ENCODE measurements at places on chromosomes 4 and X.

- DNase-seq, result no peak
Measured at GRCh38 chr4:131584587-131584986, 1564.5 kb upstream of the PCDH10 start.

- no peak for DNase-seq
Measured at GRCh38 chr4:119748853-119749252, 120.2 kb upstream of the PDE5A start.

GRCh38 chrX:12771445-12772069 lies 19.7 kb upstream of the PRPS2 start:
- peak; percentile 30 for DNase-seq

DNA sequence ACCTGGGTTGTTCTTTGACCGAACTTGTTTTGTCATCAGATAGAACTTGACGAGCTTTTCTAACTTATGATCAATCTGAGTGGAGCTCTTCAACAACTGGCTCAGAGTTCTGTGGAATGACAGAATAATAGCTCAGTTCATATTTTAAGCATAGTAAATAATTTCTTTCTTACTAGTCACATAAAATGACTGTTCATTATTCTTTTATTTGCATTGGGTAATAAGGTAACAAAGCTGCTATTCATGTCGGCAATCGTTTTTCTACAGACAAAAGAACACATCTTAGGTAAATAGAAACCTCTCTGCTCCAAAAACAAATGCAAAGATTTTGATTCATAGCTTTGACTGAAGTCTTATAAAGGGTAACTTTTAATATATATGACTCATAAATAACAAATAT lies 57.3 kb upstream of the CXCL8 start:
- DNase-seq, result no peak

- DNase-seq, result no peak
Measured at GRCh38 chr4:174626342-174627008, 104.2 kb upstream of the HPGD start.

DNA sequence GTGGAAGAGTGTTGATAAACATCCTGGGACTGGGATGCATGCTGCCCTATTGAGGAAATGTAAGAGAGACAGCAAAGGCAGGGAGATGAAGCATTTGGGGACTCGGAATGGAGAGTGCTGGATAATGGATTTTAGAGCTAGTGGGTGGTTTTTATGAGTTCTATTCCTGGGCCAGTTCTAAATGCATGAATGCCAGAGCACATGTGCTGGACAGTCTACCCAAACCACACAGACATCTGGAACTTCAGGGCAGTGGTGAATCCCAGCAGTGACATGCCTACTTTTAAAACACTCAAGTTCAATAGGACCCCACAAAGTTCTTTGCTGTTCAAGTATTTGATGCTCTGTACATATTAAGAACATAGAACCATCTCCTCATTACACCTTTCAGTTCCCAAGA lies 133.9 kb downstream of the CBR4 start:
- DNase-seq, result no peak

GRCh38 chr4:152162331-152162697 lies 373.6 kb downstream of the FBXW7 start:
- no peak for DNase-seq

DNA sequence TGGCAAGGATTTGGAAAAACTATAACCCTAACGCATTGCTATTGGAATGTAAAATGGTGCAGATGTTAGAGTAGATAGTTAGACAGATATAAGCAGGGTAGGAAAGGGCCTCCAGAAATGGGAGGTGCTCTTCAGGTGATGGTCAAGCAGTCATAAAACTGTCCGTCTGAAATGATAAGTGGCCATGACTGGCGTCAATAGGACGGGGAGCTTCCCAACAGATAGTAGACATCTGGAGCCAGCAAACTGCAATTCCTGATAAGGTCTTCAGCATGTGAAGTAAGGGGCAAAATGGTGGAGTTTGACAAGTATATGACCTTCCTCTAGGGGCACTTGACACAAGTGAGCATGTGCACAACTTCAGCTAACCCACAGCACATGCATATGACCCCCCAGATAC lies 250.4 kb downstream of the MAGEB5 start:
- no peak for DNase-seq

DNA sequence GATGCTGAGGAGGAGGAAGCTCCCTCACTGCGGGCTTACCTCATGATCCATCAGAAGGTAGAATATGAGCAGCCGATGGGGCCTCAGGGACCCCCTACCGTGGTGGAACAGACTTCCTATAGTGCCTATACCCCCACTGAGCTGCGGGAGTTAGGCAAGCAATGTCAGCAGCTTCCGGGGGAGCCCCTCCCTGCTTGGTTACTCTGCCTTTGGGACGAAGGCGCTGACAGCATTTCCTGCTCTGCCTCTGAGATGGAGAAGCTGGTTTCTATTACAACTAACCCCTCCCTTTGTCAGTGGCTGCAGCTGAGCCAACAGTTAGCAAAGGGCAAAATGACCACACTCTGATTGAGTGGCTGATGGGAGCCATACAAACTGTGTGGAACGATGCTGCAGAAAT lies 430.7 kb downstream of the IDS start:
- DNase-seq, result no peak

DNA sequence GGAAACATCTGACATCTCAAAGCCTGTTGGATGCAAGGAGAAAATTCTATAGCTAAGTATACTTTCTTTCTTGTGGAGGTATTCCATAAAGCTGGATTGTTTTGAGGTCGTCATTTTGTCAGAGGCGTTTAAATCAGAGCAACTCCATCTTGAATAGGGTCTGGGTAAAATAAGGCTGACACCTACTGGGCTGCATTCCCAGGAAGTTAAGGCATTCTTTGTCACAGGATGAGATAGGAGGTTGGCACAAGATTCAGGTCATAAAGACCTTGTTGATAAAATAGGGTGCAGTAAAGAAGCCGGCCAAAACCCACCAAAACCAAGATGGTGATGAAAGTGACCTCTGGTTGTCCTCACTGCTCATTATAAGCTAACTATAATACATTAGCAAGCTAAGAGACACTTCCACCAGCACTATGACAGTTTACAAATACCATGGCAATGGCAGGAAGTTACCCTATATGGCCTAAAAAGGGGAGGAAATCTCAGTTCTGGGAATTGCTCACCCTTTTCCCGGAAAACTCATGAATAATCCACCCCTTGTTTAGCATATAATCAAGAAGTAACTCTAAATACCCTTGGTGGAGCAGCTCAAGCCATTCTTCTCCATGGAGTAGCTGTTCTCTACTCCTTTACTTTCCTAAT lies 11.9 kb downstream of the HSD17B13 start:
- DNase-seq, result no peak

- DNase-seq, result peak; percentile 97
Measured at GRCh38 chr4:38319456-38320342, 344.3 kb upstream of the KLF3 start.

DNA sequence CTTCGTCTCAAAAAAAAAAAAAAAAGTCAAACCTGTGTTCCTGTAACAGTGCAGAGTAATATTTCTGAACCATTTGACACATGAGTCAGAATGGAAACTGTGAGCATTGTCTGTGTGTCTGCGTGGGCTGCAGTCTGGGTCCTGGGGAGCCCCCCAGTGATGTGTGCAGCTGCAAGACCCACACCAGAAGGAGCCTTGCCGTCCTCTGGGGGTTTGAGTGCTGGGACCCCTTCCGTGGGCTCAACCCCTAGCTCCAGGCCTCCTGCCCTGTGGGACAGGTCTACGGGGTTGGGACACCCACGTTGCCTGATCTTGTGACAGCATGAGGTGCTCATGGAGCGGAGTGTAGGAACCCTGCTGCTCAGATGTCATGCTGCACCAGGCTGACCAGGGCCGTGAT lies 43.7 kb downstream of the DDX3X start:
- DNase-seq, result peak; percentile 19

GRCh38 chrX:23403849-23404248 lies 69.2 kb downstream of the PTCHD1 start:
- DNase-seq, result no peak

DNA sequence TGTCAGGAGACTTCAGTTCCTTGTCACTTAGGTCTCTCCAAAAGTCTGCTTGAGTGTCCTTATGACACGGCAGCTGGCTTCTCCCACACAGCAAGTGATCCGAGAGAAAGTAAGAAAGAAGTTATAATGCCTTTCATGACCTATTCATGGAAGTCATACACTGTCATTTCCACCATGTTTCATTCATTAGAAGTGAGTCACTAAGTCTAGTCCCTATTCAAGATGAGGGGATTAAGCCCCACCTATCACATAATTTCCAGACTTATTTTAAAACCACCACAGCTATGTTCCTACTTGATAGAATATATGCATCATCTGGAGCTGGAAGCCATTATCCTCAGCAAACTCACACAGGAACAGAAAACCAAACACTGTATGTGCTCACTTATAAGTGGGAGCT lies 25.2 kb upstream of the COL25A1 start:
- no peak for DNase-seq

DNA sequence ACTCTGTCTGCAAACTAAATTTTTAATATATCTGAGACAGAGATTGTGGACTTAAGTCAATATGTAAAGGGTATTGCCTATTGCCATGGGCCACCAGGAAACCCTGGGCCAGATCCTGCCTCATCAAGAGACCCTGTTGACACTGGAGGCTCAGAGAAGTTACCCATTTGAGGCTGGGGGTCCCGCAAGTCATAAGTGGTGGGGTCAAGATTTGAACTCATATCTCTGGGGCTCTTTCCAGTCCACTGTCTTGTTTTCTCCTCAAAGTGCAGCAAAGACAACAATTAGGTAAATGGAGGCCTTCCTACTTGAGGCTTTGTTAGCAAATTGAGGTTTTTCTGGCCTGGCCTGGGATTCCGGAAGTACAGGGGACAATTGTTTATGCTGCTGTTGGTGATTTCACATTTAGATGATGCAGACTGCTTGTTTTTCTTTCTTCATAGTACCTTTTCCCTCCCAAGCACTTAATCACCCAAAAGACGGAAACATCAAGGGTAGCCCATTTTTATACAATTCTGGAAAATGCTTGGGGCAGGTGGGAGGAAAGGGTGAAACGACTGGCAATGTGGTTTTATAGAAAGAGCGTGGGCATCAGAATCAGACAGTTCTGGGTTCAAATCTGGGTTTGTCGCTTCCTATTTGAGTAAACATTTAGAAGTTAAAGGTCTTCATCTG lies 160.0 kb downstream of the SMIM20 start:
- DNase-seq, result no peak

- no peak for DNase-seq
Measured at GRCh38 chrX:39693298-39693697, 404.5 kb downstream of the BCOR start.

DNA sequence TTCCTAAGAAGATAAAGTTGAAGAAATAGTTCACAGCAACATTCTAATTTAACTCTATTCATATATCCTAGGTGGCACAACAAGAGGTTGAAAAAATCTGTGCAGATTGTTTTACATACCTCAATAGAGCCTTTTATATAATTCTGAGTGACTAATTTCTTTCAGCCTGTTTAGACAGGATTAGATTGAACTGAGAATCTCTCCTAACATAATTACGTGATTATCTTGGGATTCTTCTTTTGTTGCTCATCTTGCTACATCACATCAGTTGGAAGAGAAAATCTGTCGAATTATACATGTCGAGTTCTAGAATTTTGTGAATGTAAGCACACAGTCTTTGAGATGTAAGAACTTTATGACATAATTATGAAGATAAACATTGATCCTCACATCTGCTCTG lies 1873.7 kb upstream of the IGFBP7 start:
- DNase-seq, result no peak

GRCh38 chr4:109119852-109120251 lies 182.6 kb downstream of the COL25A1 start:
- no peak for DNase-seq

- no peak for DNase-seq
Measured at GRCh38 chr4:2402941-2403340, 15.5 kb downstream of the ZFYVE28 start.

DNA sequence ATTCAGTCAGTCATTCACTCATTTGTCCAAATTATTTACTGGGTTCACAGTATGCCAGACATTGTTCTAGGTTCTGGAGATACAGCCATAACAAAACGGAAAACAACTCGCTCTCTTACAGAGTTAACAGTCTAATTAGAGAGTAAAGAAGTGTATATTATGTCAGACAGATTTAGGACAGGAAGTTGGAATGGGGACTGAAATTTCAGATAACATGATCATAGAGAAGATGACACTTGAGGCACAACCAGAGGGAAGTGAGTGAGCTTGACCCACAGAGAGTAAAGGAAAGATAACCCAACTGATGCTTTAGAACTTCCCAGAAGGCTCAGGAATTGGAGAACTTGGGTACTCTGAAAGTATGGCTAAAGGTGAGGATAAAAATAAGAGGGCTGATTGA lies 139.4 kb downstream of the ZAR1 start:
- DNase-seq, result no peak

- DNase-seq, result no peak
Measured at GRCh38 chr4:88814043-88814617, 116.5 kb upstream of the NAP1L5 start.

GRCh38 chrX:134548257-134549201 lies 88.6 kb downstream of the HPRT1 start:
- DNase-seq, result no peak

- DNase-seq, result no peak
Measured at GRCh38 chr4:150540959-150541360, 41.0 kb upstream of the MAB21L2 start.

GRCh38 chr4:98586962-98587354 lies 71.5 kb downstream of the TSPAN5 start:
- DNase-seq, result no peak

DNA sequence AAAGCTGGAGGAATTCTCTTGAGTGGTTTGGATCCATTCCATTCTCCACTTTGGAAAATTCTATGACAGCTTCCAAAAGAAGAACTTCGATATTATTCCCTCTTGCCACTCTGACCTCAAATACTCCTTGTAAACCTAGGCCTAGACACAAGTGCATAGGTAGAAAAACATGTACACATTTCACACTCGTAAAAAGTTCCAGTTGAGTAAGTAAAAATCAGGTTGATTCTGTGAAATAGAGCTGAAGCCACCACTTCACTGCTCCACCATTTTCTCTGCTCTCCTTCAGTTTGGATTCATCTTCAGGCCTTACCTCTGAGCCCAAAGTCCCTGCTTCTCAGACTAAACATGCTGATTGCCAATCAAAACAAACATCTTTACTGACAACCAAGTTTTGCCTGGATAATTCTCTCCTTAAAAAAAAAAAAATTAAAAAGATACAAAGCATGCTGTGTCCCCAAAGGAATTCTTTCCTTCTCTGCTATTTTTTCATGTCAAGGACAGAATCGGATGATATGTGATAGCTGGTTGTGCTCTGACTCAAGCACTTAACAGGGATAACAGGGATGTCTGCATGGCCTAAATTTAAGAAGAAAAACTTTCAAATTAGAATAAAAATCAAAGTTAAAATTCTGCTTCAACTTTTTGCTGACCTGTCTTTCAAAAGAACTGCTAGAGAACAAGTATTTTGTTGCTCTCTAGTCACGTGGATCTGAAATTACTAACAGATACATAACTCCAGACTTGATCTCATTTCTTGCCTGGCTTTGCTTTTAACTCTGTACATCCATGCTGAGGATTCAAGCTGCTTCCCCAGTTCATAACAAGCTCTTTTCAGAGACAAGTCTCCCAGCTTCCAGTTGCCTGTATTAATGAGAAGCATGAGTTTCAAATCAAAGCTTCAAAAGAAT lies 420.9 kb upstream of the INTU start:
- DNase-seq, result no peak

DNA sequence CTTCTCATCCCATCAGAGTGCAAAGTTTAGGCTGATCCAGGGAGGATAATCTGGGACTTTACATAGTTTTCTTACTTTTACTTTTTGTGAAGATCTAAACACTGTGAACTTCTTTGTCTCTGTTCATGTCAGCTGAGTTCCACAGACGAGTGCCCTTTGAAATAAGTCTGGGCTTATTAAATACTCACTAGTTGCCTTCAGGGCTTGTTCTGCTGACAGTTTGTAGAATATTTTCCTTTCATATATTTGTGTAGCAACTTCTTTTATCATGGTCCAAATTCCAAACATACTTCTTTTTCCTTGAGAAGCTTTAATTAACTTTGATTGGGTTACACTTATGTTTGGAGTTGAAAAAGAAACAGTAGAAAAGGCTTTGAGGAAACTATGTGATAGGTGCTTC lies 109.6 kb downstream of the SH2D1A start:
- DNase-seq, result no peak

Measured in stimulated activated CD8-positive, alpha-beta memory T cell treated with anti-CD3 and anti-CD28 coated beads, Interleukin-4, amount 100 ng/mL, for 4 hours (primary cell).